ENCODE measurements at places on chromosomes 2 and 18.

GRCh38 chr2:228731517-228731916 is 539.6 kb downstream of the PID1 start:
- peak; percentile 56 for DNase-seq

DNA sequence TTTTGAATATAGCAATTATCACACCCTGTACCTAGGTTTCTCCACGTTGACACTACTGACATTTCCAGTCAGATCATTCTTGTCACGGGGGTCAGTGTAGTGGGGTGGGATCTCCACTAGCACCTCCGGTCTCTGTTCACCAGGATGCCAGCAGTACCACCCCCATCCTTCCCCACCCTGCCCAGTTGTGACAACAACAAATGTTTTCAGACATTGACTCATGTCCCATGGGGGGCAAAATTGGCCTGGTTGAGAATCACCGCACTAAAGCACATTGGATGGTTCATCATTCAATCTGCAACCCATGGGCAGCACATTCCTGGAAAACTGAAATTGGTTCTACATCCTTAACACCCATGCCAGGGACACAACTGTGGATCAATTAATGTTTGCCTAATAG is 32.3 kb downstream of the FEZ2 start:
- no peak for DNase-seq

GRCh38 chr18:22167471-22168241 is 1.7 kb upstream of the GATA6 start:
- no peak for DNase-seq

GRCh38 chr18:77161961-77162360 is 29.4 kb upstream of the MBP start:
- DNase-seq: no peak

GRCh38 chr2:235951982-235952381 is 216.2 kb downstream of the GBX2 start:
- no peak for DNase-seq

- no peak for DNase-seq
Measured at GRCh38 chr2:227179988-227180685, 15.7 kb downstream of the COL4A3 start.
